OCI-LY7 (cell line): ENCODE measurements at places on chromosomes 3 and 15. TPM values are rescaled to one million over a fixed set of nuclear protein-coding genes. Genes with fewer than 3 reads are reported as not detected.

The WDR72 gene
- not detected in 2 replicates for total RNA-seq

The EPHA6 gene
- total RNA-seq: not detected in 2 replicates

The HYAL3 gene
- total RNA-seq: 3.5 and 4.4 TPM in 2 replicates

The RYK gene
- 22.5 and 25.5 TPM in 2 replicates for total RNA-seq

The MORC1 gene
- not detected in 2 replicates for total RNA-seq

The CCR4 gene
- total RNA-seq: not detected in 2 replicates

The PRR20G gene
- total RNA-seq: not detected in 2 replicates

The CCDC39 gene
- total RNA-seq: not detected in 2 replicates

The CFAP161 gene
- not detected in 2 replicates for total RNA-seq

The HCLS1 gene
- total RNA-seq: 235 and 241 TPM in 2 replicates

The TGM4 gene
- not detected in 2 replicates for total RNA-seq

The DAZL gene
- total RNA-seq: not detected in 2 replicates

The TPRG1 gene
- total RNA-seq: not detected in 2 replicates

The TMEM202 gene
- not detected in 2 replicates for total RNA-seq

The MAP6D1 gene
- 1.1 TPM in 2 replicates for total RNA-seq

The OSTN gene
- not detected in 2 replicates for total RNA-seq

The NR2F2 gene
- total RNA-seq: not detected in 2 replicates

DNA sequence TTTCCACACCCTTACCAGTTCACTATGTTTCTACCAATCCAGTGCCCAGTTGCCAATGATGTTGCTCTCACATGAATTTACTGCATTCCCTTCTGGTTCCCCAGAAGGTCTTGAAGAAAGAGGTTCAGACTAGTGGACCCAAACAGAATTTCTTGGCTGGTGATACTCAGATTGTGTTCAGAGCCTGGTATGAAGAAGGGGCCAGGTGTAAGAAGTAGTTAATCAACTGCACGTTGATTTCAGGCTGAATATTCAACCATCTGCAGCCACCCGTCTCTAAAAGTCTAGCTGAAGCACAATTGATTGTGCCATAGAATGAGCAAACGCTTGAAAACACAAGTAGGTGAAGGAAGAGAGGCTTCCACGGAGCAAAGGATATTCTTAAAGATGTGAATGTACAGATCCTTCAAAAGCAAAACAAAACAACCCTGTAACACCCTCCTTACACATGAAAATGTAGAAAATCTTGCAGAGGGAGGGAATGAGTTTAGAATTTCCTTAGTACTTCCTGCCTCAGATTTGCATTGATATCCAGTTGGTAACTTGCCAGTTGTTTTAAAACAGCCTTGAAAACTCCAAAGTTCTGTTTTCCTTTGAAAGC lies 4.7 kb downstream of the RBMS3 start:
- DNase-seq: no peak

GRCh38 chr15:68378595-68378994 lies 53.4 kb downstream of the ITGA11 start:
- no peak for DNase-seq

DNA sequence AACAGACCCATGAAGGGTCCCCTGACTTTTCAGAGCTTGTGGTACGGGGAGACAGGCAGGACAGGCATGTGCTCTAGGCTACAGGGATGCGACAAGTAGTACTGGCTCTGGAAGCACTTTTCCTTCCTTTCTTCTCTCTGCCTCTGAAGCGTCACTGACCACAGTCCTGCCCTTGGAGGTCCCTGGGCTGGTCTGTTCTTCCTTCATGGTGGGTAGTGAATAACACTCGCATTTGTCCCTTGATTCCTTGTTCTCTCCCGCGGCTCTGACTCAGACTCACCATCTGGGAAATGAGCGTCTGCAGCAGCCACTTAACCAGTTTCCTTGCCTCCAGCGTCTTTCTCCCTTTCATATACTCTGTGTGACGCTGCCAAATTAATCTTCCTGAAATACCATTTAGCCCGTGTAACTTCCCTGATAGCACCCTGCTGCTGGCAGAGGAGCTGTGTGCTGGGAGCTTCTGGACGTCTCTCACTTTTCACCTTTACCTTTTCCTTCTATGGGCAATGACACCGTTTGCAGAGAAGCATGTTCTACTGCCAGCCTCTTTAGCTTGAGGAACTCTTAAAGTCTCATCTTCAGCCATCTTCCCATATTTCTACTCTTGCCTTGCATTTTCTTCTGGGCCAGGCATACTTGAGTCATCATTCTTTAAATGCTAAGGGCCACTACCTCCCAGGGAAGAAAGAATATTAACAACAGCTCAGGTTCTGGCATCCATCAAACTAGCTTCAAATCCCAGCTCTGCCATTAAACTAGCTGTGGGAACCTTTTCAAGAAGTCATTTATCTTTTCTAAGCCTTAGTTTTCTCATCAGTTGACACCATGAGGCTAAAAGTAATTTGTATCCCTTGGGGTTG lies 33.6 kb downstream of the TMEM45A start:
- DNase-seq: no peak

DNA sequence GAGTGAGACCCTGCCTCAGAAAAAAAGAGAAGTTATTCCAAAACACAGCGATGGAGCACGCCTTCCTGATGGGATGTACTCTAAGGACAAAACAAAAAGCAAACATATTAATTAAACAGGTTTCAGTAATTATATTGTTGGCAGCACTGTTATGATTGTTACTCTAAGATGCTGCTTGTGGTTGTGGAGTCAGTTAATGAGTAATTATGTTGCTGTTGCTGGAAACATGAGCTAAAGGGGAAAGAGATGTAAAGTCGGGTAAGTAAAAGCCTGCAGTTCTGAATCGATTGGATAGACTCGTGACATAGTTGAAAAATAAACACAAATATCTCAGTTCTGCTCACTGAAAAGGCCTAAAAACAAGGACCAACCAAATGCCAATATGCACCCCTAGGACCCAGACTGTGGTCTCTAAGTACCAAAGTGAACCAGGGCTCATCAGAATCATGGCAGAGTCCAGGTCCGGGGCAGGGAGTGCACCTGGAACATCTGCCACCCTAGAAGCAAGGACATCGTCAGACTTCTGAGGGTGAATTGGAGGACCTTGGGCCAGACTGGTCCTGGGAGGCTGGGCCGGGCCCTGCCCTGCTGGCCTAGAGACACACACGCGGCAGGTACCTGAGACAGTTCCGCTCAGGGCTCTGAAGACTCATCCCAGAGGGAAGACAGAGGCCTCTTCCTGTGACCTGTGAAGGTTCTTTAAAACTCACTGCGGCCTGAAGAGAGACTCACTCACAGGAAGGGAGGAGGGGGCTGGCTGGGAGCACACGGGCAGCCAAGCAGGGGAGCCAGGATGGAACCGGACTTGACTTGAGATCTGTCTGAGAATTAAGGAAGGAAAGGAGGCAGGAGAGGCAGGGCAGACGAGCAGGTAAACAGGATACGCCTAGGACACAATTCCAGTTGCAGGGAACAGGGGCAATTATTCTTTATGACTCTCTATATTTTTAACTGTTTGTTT lies 140.5 kb downstream of the LRRK1 start:
- DNase-seq: no peak

DNA sequence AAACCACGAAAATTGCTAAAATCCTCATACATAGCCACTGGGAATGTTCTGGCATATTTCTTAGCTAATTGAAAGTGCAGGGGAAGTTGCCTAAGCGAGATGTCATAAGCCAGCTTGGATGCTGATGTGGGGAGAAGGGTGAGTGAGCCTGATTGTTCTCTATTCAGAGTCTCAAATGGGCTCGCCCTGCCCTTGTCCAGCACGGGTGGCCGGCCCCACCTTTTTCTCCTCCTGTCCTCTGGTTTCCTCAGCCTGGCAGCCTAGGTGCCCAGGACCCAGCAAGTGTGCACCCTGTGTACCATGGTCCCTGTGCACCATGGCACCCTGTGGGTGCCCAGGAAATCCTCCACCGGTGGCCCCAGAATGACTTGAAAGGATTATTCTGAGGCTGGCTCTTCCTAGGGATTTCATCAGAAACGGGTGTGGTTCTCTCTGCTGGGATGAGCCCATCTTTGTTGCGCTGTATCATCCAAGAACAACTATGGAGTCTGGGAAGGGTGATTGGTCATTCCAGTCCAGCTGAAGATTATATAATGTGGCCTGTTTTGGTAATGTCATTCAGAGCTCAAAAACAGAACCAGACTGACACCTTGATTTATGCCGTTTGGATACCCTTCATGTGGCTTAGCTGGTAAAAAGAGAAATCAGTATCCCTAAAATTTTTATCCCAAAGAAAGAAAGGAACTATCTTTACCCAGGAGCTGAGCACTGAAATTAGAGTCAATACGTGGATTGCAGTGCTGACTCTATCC lies 150.8 kb upstream of the BHLHE40 start:
- DNase-seq: no peak

GRCh38 chr15:94203306-94203705 lies 28.1 kb upstream of the MCTP2 start:
- DNase-seq: no peak

GRCh38 chr3:99118381-99118780 lies 216.9 kb upstream of the DCBLD2 start:
- DNase-seq: no peak

DNA sequence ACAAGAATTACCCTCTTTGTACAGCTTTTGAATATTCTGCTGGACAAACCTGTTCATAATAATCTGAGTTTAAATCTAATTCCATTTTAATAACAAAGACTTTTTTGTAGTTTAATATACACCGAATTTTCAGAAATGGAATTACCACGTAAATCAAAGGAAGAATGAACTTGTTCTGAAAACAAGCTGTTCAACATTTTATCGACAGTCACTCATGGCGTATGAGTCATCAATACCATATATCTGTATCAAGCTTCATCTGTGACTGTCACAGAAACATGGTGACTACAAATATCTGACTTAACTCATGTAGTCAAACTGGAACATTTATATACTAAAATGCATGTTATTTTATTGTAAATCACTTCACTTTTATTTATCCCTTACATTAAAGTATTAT lies 90.0 kb downstream of the EFL1 start:
- DNase-seq: no peak

- DNase-seq: no peak
Measured at GRCh38 chr3:38555149-38555840, 59.2 kb downstream of the EXOG start.

DNA sequence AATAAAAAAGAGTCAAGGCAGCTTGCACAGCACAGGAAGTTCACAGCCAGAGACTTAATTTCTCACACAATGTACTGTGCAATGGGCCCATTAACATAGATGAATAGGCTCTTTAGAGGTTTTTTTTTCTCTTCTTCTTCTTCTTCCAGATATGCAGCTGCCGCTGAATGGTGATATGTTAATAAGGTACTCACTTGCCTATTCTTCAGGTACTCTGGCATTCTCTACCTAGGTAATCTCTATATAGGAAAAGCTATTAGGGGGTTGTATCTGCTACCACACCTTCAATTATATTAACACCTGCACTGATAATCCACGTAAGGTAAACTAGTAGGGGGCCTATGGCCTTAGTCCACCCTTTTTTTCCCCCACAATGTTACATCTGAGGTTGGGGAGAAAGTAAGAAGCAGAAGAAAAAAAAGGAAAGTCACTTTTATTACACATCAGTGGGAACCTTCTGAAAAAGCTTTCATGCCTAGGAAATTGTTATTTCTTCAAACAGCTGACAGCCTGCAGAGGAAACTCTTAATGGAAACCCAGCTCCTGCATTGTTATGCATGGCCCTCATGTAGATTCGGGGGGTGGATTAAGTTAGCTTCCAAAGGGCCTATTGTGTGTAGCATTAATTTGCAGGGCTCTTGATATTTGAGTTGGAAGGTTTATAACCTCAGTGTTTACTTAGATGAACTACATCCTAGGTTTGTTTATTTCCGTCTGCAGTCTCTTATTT lies 525.5 kb downstream of the ZIC1 start:
- DNase-seq: no peak

- no peak for DNase-seq
Measured at GRCh38 chr3:9499455-9500107, 54.0 kb downstream of the LHFPL4 start.

GRCh38 chr3:129845956-129846355 lies 47.6 kb downstream of the TMCC1 start:
- no peak for DNase-seq

DNA sequence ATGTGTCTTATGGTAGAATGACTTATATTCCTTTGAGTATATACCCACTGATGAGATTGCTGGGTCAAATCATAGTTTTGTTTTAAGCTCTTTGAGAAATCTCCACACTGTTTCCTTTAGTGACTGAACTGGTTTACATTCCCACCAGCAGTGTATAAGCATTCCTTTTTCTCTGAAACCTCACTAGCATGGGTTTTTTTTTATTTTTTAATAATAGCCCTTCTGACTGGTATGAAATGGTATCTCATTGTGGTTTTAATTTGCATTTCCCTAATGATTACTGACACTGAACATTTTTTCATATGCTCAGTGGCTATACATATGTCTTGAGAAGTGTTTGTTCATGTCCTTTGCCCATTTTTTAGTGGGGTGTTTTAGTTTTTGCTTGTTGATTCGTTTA lies 494.3 kb downstream of the SQOR start:
- no peak for DNase-seq

- no peak for DNase-seq
Measured at GRCh38 chr15:100309109-100310040, 32.4 kb downstream of the ADAMTS17 start.

DNA sequence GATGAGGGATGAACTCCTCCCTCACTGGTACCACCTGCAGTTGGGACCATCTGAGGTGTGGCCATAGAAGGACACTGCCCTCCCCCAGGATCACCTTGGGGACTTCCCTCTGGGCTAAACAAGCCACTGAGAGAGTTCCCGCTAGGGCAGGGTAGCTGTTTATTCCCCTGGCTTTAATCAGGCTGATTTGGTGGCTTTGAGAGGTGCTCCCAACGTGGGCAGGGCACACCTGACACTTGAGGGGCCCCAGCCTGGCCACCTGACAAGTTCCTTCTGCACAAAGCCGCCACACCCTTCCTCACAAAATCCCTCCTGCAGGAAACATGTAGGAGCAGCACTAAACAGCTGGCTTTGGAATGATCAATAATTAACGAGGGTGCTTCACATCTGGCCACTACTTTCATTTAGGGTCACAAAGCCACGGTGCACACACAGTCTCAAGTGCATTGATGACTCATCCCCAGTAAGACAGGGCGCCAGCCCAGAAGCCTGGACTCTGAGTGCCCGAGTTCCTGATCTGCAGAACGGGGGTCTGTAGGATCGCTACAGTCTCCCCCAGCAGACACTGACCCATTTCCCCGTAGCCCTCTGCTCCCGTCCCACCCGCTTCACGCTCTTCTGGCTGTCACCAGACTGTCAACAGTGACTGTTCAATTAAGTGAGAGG lies 75.1 kb downstream of the ATP10A start:
- DNase-seq: no peak

- no peak for DNase-seq
Measured at GRCh38 chr15:80559320-80559693, 135.8 kb upstream of the ABHD17C start.

GRCh38 chr3:78605178-78605577 lies 1162.6 kb downstream of the ROBO1 start:
- DNase-seq: no peak

DNA sequence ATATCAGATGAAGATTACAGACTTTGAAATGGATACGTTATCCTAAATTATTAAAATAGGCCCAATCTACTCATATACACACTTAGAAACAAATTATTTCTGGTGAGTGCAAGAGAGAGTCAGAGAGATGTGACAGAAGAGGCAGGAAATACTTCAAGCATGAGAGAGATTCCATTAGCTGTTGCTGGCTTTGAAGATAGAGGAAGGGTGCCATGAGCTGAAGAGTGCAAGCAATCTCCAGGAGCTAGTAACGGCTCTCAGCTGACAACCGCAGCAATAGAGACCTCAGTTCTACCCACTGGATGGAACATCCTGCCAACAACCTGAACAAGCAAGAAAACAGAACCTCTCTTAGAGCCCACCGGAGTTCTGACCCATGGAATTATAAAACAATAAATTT lies 270.7 kb upstream of the SLITRK3 start:
- no peak for DNase-seq
